ENCODE measurements at places on chromosomes 11 and 22. TPM values are rescaled to one million over a fixed set of nuclear protein-coding genes. Genes with fewer than 3 reads are reported as not detected.

CAPN5 gene
- 7.7 TPM for total RNA-seq

ANO9 gene
- 3.1 TPM for total RNA-seq

THOC5 gene
- 54.1 TPM for total RNA-seq

EML3 gene
- 37.3 TPM for total RNA-seq

GLYATL1 gene
- total RNA-seq, result 3.3 TPM

SUSD2 gene
- total RNA-seq, result 0.16 TPM

XKR3 gene
- total RNA-seq, result not detected

MS4A8 gene
- total RNA-seq, result not detected

TPBGL gene
- 0.33 TPM for total RNA-seq

SMC1B gene
- total RNA-seq, result not detected

APOL4 gene
- total RNA-seq, result not detected

SLC22A25 gene
- total RNA-seq, result not detected

NUDT22 gene
- total RNA-seq, result 83.3 TPM

MMP7 gene
- 509 TPM for total RNA-seq

C22orf42 gene
- total RNA-seq, result not detected

CCDC116 gene
- 0.13 TPM for total RNA-seq

MS4A4A gene
- not detected for total RNA-seq

SNRPD3 gene
- 206 TPM for total RNA-seq

FAM181B gene
- total RNA-seq, result 0.33 TPM

OR5AK2 gene
- not detected for total RNA-seq

MUC6 gene
- not detected for total RNA-seq

INS gene
- not detected for total RNA-seq

HEPN1 gene
- not detected for total RNA-seq

APOBEC3F gene
- 4.6 TPM for total RNA-seq

OR52A1 gene
- total RNA-seq, result not detected

ADORA2A gene
- total RNA-seq, result 4.2 TPM

PLAAT4 gene
- total RNA-seq, result 51.5 TPM

SYT7 gene
- total RNA-seq, result 0.16 TPM

EPS8L2 gene
- 173 TPM for total RNA-seq

NAALAD2 gene
- 0.63 TPM for total RNA-seq
